NCI-H1417 treated with DMSO at 0.1 percent for 48 hours (cell line): ENCODE measurements at places on chromosomes 1 and 21.
A peak's percentile ranks its signal among the peaks of the same experiment; 100 is the strongest.

GRCh38 chr1:27142464-27142863 is 12.5 kb downstream of the SLC9A1 start:
- peak; percentile 19 for DNase-seq

DNA sequence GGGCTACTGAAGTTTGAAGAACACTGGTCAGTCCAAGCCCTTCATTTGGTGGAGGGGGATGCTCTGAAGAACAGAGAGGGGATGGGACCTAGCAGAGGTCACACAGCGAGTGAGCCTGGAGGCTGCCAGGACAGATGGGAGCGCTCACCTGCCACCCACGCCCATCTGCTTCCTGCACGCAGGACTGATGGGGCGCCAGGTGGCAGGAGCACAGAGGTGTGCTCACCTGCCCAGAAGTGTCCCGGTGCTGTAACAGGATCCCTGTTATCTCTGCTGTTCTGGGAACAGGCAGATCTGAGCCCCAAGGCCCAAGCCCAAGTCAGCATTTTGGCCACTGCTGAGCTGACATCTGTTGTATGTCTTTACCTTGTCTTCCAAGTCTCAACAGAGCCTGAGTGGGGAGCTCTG is 40.5 kb downstream of the EPHB2 start:
- DNase-seq, result no peak

DNA sequence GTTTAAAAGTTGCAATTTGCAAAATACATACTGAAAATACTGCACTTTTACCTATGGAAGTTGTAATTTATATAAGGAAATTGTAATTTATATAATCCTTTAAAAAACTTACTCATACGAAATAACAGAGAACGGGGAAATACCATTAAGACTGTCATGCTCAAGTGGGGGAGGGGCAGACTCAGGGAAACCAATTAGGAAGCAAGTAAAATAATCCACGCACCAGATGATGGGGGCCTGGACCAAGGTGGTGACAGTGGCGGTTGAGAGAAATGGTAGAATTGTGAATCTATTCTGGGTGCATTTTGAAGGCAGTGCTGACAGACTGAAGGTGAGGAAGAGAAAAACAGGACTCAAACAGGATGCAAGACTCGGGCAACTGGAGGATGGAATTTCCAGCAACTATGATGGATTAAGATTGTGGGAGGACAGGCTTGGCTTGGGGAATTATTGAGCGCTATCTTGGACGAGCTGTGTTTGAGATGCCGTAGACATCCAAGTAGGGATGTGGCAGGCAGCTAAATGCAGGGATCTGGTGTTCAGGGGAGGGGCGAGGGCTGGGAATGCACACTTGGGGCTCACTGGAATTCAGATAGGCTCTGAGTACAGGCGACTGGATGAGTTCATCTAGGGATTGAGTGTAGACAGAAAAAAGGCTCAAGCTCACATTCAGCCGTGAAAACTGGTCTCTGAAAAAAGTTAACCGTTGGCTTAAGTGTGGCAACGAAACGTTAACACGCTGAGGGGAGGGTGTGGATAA is 977 bp downstream of the LCA5L start:
- DNase-seq, result no peak

- DNase-seq, result no peak
Measured at GRCh38 chr1:89762779-89763648, 57.8 kb upstream of the LRRC8D start.

GRCh38 chr1:88897070-88897730 is 5.8 kb upstream of the GTF2B start:
- no peak for DNase-seq
